Stimulated activated CD4-positive, alpha-beta T cell treated with anti-CD3 and anti-CD28 coated beads, TNF-alpha, amount 100 ng/mL, for 48 hours (primary cell): ENCODE measurements at places on chromosomes 7 and 10.

DNA sequence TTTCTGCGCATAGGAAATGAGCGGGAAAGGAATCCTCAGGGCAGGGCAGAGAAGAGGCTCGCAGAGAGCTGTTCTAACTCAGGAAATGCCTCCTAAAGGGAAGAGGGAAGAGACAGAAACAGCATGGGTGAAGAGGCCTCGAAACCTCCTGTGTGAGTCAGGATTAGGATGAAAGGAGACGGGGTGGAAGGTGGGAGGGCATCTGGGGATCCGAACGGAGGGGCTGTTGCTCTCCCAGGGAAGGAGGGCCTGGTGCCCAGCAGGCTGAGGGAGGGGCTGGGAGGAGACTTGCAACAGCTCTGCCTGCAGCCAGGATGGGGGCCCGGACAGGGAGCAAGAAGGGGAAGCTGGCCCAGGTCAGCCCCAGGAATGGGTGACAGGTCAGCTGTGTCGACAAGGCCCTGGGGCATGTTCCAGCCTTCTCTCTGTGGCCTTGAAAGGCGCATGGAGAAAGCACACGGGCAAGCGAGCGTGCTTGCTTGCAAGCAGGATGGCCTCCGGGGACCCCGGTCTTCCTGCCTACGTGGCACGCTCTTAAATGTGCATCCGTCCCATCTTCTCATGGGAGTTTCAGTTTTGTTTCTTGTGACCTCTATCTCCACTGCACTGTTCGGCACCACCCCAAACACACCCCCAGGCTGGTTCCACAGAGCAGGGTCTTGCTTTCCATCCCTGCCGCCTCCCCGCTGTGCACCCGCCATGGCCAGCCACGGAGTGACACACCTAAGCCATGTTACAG, 63.5 kb downstream of the HIPK2 start:
- no peak for DNase-seq

DNA sequence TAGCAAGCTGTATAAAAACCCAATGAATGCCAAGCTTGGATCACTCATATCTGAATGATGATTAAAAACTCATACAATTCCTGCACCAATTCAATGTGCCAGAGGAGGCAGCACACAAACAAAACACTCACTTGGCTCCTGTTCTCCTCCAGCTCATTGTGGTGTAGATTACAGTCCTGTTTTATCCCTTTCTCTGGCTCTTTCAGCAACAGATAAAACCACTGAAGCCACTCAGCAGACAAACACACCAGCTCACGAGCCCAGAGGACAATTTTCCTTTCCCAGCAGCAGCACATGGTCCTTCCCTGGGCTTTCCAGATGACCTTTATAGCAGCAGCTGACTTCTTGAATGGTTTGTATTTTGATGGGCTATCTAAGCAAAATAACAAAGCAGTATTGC, 107.3 kb upstream of the STARD3NL start:
- no peak for DNase-seq

GRCh38 chr10:60176925-60177324, 212.8 kb downstream of the ANK3 start:
- DNase-seq: no peak

- no peak for DNase-seq
Observed at GRCh38 chr10:115129752-115130151, 36.6 kb downstream of the ATRNL1 start.

GRCh38 chr10:13916384-13916947, 329.7 kb downstream of the PRPF18 start:
- DNase-seq: no peak

GRCh38 chr7:157271315-157271990, 65.4 kb upstream of the DNAJB6 start:
- no peak for DNase-seq

DNA sequence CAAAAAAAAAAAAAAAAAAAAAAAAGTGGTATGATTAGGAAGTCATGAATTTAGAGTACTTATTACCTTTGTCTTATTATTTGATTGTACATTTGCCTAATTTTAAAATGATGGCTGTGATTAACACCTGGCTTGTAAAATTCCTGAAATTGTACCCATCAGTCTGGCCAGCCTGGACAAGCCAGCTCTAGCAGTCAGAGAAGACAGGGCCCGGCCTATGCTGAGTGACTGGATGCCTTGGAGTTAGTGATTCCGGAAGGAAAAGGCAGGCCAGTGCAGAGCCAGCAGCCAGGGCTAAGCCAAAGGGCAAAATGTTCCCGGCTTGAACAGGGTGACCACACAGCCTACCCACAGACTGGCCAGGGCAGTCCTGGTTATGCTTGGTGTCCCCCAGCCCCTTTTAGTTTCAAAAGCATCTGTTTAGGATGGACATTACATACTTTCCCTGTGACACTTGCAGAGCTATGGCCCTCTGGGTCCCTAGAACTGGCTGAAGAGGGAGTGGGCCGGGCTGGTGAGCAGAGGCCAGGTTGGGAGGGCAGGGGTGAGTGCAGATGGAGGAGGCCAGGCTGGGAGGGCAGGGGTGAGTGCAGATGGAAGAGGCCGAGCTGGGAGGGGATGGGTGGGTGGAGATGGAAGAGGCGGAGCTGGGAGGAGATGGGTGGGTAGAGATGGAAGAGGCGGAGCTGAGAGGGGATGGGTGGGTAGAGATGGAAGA, 61.7 kb downstream of the PROSER2 start:
- no peak for DNase-seq

DNA sequence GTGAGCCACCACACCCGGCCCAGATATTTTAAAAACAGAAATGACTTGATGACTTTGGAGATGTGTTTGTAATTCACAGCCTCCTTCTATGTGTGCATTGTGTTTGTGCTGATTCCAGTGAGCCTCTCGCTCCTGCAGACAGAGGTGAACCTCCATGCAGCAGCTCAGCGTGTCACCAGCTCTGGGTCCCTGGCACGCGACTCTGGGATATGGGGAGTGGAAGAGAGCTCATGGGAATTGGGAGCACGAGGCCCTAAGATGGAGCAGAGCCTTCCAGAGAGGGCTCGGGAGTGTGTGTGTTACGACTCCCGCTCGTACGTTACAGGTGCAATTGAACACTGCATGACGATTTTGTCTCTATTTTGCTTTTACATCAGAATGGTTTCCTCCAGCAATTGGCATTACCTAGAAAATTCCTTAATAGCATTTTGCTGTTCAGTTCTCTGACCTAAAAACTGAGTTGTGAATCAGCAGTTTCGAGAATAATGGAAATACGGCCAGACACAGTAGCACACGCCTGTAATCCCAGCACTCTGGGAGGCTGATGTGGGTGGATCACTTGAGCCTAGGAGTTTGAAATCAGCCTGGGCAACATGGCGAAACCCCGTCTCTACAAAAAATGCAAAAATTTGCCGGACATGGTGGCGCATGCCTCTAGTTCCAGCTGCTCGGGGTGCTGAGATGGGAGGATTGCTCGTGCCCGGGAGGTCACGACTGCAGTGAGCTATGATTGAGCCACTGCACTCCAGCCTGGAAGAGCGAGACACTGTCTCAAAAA, 204.6 kb downstream of the CUX1 start:
- DNase-seq: no peak

GRCh38 chr7:31175672-31176071, 123.6 kb downstream of the ADCYAP1R1 start:
- DNase-seq: no peak

GRCh38 chr10:116103668-116104067, 169.3 kb downstream of the GFRA1 start:
- no peak for DNase-seq

GRCh38 chr10:11823122-11823988, at the start of gene PROSER2:
TSS of gene PROSER2 (plus strand) at chr10:11823356. CDS start at chr10:11852078, 28,722 bp downstream.
- peak; percentile 22 for DNase-seq

DNA sequence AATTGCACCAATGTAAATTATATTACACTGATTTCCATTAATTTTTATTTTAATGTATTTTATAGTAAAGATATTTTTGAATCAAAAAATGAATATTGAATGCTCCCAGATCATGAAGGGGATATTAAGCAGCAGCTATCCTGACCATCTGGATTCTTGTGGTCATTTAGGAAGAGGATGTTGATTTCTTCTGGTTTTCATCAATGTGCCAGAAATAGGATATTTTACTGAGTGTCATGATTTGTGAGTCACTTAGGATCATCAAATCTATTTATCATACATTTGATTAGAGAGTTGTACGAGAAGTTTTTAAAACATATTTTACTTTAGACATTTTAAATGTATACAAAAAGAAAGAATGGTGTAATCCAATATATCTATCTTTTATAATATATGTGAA, 366.3 kb upstream of the CHRM2 start:
- DNase-seq: no peak

DNA sequence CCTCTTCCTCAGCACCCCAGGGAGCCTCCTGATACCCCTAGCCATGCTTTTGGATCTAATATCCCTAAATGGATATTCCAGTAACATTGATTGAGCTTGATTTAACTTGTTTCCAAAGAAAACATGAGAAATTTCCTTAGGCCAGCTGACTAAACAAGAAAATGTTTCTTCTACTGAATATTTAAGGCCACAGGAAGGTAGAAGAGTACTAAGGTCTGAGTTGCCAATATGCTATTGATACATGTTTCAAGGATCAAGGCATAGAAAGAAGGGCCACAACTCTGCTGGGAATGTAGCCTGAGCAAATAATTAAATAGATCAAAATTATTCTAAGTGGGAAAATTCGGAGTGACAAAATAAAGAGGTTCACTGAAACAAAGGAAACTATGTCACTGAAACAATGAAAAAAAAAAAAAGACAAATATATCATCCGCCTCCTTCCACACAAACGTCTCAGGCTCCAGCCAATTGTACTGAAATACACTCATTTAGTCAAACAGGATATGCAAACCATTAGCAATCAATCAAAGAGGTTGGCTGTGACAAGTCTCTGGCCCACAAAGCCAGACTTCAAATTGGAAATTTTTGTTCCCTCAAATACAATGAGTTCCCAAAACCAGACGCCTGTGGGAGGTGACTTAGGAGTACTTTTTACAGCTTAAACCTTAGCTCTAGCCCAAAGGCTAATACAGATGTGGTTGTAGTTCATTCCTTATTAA, 396.2 kb downstream of the HTR7 start:
- no peak for DNase-seq

GRCh38 chr7:37365405-37365804, 83.3 kb downstream of the ELMO1 start:
- no peak for DNase-seq

- DNase-seq: no peak
Observed at GRCh38 chr10:29736366-29737073, 101.7 kb upstream of the SVIL start.

DNA sequence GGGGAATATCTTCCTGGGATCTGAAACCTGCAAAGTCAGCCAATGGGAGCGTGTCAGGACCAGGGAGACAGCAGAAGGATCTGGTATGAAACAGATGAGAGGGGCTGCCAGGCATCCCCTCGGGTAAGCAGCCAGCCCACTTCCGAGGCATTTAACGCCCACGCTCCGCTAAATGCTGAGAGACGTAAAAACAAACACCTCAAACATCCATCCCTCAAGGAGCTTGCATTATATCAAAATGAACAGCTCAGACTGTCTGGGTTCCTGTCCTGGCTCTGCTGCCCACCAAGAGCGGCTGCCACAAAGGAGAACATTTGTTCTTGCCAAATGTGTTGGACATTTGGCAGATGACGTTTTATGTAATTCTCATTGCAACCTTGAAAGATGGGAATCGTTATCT, 7.0 kb upstream of the SERPINE1 start:
- DNase-seq: no peak

DNA sequence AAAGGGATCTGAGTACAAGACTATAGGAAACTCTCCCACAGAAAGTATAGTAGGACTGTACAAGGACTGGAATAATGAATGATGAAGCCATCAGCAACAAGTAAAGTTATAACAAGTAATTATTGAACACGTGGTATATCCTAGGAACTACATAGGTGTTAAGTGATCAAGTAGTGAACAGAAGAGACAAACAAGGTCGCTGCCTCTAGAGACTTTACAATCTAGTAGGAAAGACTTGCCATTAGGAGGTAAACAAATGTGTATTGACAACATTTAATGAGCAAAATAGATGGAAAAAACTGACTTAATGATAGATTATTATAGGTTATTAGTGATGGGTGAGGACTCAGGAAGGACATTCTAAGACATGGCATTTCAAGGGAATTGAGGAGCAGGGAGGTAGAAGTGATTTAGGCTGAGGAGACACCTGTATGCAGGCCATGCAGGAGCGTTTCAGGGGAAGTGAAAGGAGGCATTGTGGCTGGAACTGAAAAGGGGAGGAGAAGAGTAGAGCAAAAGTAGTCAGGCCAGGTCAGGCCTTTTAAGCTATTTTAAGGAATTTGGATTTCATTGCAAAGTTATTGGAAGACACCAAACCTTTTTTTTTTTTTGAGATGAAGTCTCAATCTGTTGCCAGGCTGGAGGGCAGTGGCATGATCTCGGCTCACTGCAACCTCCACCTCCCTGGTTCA, 8.5 kb upstream of the GLCCI1 start:
- DNase-seq: no peak

DNA sequence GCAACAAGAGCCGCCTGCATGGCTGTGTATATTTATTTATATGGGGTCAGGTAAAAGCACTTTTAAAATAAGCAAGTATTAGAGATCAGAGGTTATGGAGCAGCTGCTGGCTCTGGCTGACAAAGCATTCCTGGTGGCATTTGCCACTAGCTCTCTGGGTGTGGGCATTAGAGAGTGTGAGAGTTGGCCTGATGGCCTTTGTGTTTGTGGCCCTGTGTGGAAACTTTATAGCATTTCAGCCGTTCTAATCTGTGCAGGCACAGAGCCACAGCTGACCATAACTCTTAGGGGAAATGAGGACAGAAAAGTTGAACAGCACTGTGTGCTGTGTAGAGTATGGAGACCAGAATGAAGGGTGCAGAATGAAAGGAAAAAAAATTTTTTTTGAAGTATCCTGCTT, 118.9 kb downstream of the AUTS2 start:
- no peak for DNase-seq

DNA sequence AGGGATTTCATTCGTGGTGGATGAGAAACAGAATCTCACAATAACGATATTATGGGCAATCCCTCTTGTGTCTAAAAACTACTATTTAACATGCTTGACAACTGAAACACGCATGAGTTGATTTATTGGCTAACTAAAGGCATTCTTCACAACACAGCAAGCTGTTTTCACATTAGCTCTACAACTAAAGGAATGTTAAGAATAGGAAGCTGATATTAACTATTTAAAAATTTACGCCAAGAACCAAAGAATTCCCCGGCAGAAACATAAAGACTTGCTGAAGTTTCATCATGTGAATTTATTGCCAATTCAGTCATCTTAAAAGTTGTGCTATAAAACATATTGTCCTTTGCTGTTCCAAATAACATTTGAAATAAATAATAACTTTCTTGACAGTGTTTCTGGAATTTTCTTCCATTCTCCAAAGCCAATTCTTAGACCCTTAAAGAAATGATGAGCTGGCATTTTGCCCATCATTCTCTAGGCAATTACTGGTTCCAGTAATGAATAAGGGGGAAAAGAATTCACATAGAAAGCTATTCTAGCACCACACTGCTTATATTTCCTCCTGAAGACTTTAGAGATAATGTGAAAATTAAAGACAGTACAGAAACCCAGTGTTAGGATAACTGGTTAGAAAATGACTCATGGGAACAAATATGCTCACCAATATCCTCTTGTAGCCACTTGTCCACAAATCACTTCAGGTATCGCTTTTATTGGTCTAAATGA, 233.1 kb downstream of the PARD3 start:
- no peak for DNase-seq
